Ovary (tissue), 10 donors: ENCODE measurements at places on chromosomes 11 and 22. TPM values are rescaled to one million over a fixed set of nuclear protein-coding genes. Genes with fewer than 3 reads are reported as not detected.
A peak's percentile ranks its signal among the peaks of the same experiment; 100 is the strongest.

DNA sequence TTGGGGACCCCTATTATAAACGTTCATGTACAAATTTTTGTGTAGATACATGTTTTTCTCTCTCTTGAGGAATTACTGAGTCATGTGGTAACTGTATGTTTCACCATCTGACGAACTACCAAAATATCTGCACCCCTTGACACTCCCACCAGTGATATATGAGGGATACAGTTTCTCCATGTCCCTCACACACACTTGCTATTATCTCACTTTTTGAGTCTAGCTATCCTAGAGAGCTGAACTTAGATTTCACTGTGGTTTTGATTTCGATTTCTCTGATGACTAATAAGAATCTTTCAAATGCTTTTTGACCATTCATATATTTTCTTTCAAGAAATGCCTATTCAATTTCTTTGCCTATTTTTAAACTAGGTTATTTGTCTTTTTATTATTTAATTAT, 200.2 kb downstream of the PGR start:
- DNase-seq, result no peak

TRIM49D2 gene
- not detected for polyA plus RNA-seq

ELMOD1 gene
- 0.38 TPM for polyA plus RNA-seq

- DNase-seq, result no peak
These were observed 4.8 kb downstream of the RPS3 start for GRCh38 chr11:75403983-75404658.

GRCh38 chr22:32218470-32218869, 13.6 kb upstream of the RFPL2 start:
- DNase-seq, result no peak

DNA sequence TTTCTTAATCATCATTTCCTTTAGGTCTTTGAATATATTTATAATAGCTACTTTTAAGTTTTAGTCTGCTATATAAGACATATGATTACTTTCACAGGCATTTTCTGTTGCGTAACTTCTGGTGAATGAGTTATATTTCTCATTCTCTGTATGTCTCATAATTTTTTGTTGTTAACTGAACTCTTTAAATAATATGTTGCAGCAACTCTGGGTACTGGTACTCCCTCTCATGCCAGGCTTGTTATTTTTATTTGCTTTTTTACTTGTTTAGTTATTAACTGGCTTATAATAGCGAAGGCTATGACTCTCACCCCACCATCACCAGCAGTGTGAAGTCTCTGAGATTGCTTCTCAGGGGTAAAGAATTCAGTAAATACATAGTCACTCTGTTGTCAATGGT, 524.2 kb upstream of the CHORDC1 start:
- DNase-seq, result no peak

CD3D gene
- polyA plus RNA-seq, result 11.6 TPM

MGAT3 gene
- polyA plus RNA-seq, result 2.1 TPM

OR51B2 gene
- polyA plus RNA-seq, result not detected

- no peak for DNase-seq
These were observed 740.9 kb downstream of the NTM start for GRCh38 chr11:132111316-132111715.

DNA sequence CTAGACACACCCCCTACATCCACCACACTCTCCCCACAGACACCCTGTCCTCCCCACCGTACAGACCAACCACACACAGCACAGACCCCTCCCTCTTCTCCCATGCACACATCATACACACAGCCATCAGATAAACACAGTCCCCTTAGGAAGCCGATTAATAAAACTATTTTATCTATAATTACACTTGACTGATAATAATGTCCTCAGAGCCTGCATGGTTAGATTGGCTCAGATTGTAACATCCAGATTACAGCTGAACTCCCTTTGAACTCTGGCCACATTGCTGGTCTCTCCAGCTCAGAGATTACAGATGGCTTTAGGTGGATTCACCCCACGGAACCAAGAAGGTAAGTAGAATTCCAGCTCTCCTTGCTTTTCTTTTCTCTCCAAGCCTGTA, 9.5 kb upstream of the ELF5 start:
- DNase-seq, result no peak

GRCh38 chr22:43152357-43153071, 1.2 kb downstream of the TSPO start:
- DNase-seq, result peak; percentile 60

DNA sequence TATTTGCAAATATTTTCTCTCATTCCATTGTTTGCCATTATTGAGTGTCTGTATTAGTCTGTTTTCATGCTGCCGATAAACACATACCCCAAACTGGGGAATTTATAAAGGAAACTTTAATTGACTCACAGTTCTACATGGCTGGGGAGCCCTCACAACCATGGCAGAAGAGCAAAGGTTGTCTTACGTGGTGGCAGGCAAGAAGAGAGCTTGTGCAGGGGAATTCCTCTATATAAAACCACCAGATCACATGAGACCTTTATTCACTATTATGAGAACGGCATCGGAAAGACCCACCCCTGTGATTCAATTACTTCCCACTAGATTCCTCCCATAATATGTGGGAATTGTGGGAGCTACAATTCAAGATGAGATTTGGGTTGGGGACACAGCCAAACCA, 10.2 kb downstream of the RASSF10 start:
- no peak for DNase-seq

LMO1 gene
- polyA plus RNA-seq, result 0.18 TPM

DNA sequence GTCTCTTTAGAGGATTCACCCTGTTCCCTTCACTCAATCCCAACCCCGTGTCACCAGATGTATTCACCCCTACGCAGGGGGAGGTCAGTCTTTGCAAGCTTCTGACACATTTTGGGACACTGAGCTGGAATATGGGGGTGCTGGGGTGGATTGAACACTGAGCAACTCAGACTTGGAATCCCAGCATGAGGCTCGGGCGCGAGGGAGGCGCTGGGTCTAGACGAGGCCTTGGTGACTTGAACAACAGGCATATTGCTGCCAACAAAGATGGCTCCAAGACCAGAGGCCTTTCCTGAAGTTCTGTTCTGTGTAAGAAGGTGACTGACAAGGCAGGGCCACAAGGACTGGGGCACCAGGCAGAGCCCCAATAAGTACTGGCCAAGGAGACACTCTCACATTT, 3.0 kb upstream of the SCGB2A1 start:
- no peak for DNase-seq

GAS2L1 gene
- polyA plus RNA-seq, result 2.1 TPM

- no peak for DNase-seq
These were observed 75.4 kb downstream of the MAML2 start for GRCh38 chr11:96267496-96268032.

DEPDC7 gene
- polyA plus RNA-seq, result 0.98 TPM

- DNase-seq, result no peak
These were observed 988 bp downstream of the MGAT3 start for GRCh38 chr22:39457556-39458443.

DNA sequence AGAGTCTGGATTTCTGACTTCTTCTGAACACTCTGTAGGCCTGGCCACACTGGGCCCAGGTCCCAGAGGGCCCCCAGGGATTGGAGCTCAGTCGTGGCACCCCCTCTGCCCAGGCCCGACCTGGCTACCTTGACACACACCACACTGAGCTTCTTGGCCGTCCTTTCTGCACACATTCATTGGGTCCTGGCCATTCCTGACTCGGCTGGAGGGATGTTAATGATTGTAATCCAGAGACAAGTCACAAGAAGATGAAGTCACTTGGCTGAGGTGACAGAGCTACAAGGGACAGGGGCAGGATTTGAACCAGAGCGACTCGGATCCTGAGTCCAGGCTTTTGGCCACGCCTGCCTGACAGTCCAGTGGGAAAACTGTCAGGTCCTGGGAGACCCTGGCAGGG, 23.9 kb upstream of the PDGFB start:
- no peak for DNase-seq

SMIM35 gene
- 0.08 TPM for polyA plus RNA-seq

DDIAS gene
- polyA plus RNA-seq, result 0.38 TPM

- no peak for DNase-seq
These were observed 23.2 kb downstream of the NF2 start for GRCh38 chr22:29626497-29627195.

GRCh38 chr11:87712802-87713202, 462.4 kb downstream of the RAB38 start:
- DNase-seq, result no peak

TEX12 gene
- 0.11 TPM for polyA plus RNA-seq

FOLR1 gene
- polyA plus RNA-seq, result 0.31 TPM

- no peak for DNase-seq
These were observed 387.0 kb downstream of the SHANK2 start for GRCh38 chr11:70865356-70865755.

GRCh38 chr11:86765203-86765602, 35.1 kb upstream of the PRSS23 start:
- DNase-seq, result no peak

DNA sequence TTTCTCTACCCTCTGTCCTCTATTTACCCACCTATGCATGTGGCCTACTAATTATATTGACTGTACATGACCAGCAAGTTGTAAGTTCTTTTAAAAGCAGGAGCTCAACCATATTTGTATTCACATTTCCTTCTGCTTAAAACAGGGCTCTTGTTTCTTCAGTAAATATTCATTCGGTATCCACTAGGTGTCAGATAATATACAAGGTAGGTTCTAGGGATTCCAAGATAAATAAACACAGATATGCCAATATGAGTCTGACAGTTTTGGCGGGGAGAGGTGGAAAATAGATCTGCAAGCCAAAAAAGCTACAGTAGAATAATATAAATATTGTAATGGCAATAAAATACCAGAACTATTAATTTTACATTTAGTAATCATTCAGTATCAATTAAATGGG, 15.3 kb upstream of the RAB30 start:
- DNase-seq, result no peak

DNA sequence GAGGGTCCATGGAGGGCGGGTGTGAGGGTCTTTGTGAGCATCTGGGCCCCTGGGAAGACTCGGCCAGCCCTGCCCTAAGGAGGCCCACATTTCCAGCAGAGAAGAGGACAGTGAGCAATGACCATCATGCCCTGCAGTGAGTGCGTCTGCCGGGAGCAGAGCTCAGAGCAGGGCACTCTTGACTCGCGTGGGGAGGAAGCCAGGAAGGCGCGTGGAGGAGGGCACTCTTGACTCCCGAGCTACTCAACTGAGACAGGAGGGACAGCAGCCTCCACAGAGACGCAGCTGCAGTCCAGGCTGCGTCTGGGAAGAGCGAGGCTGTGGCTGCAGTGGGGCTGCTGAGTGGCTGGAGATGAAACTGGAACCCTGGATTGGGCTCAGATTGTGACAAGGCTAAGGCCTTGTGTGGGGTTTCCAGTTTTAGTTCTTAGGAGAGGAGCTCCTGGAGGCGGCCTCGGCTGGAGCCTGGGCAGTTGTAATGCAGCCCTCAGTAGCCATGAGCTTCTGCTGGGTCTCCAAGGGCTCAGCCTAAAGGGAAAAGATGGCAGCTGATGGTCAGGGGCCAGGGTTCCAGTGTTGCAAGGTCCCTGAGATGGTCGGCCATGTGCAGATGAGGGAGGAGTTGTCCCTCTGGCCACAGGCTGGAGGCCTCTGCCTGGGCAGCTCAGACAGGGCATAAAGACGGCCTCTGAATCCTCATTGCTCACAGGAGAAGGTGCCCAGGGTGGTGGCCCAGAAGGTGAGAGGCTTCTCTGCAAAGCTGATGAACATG, 264.7 kb upstream of the B3GAT1 start:
- no peak for DNase-seq

GALNT18 gene
- polyA plus RNA-seq, result 7.7 TPM

PAK1 gene
- 53.0 TPM for polyA plus RNA-seq

VWCE gene
- 1.9 TPM for polyA plus RNA-seq

- DNase-seq, result no peak
These were observed 1.2 kb upstream of the IL18 start for GRCh38 chr11:112165049-112165448.

NRXN2 gene
- polyA plus RNA-seq, result 6.4 TPM

DNA sequence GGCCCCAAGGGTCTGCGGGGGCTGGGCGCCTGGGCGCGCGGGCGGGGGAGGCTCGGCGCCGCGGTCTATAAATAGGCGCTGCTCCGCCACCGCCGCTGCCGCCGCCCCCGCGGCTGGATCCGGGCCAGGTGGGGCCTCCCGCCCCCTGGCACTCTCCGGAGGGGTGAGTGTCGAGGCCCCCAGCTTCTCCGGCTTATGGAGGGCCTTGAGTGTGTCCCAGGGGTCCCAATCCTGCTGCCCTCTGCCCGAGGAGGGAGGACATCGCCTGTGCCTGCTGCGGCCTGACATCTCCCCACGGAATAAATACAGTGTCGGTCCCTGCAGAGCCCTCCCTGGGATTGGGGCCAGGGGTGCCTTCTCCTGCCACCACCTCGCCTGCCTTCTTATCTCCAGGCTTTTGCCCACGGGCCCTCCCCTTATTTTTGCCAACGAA, 4.3 kb upstream of the GP1BB start:
- DNase-seq, result peak; percentile 54

DNA sequence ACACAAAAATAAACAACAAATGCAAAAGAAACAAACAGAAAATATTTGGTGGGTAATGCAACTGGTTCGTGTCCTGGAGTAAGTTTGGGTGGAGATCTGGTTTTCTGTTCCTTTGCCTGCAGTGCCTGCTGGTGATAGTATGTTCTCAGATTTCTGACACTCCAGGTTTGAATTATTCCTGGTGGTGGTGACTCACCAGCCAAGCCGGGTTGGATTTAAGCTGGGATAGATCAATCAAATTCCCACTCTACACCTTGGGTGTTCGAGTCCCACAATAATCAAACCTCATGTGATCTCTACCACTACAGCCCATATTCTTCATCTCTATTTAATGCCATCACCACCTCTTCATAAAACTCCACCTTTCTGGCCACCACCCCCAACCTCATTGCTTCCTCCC, 421.8 kb downstream of the NTM start:
- no peak for DNase-seq

DNA sequence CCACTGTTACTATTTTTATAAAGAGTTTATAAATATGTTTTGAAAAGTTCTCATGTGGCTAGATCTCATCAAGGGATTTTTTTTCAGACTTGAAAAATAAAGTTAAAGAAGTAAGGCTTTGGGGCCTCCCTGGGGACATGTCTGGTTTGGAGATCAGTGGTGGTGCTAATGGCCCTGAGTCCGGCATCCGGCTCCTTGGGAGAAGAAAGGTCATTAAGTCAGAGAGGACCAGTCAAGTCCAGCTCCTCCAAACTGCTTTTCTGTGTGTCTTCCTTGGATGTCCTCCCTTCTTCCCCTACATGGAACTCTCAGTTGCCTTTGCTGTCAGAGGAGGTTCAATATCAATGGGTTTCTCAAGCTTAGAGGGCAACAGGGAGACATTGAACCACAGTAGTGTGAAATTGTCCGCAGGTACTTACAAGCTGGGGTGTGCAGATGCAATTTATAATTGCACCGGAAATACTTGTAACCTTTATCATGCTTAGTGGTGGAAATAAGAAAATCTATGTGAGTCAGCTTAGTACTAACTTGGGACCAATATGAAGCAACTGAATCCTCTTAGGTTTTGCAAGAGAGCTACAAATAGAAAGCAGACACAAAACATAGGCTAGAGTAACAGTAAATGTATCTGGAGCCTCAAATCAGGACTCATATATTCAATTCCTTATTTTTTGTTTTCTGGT, 144.3 kb downstream of the TEAD1 start:
- no peak for DNase-seq

DNA sequence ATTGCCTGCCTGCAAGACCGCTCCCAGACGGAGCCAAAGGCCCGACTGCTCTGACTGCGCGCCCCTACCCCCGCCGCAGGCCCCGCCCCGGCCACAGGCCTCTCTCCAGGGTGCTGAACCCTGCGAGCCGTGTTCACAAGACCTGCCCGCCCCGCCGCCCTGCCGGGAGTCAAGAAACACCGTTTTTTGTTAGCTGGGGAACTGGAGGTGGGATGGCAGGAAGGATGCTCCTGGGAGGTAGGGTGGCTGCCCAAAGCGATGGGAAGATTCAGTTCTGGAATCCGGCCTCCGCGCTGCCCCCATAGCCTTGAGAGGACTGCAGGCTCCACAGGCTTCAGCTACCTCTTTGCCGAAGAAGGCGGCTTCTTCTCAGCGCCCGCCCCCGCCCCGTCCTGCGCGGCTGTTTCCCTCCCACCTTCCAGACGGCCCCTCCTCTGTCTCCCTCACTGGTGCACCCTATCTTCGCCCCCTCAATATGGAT, 2.7 kb upstream of the PDE2A start:
- peak; percentile 74 for DNase-seq
